ENCODE measurements at places on chromosomes 5 and 9. TPM values are rescaled to one million over a fixed set of nuclear protein-coding genes. Genes with fewer than 3 reads are reported as not detected.

DNA sequence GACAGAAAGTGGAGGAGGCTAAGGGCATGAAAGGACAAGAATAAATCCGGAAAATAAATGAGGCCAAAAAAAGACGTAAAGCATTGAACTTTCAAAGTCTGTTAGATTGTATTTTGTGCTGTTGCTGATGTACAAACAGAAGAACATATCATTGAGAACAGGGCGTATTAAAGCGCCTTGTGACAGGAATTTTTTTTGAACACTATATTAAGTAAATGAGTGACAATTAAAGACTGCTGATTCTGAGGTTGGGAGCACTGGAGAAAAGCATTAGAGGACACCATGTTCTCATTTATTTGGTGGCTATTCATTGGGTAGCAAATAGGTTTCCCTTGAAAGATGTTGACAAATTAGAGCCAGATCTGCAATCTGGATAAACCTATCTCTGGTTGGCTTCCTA, 137.3 kb upstream of the SGCD start:
- DNase-seq = no peak

- DNase-seq = no peak
Observed at GRCh38 chr5:178246624-178247279, 14.2 kb upstream of the PHYKPL start.

DNA sequence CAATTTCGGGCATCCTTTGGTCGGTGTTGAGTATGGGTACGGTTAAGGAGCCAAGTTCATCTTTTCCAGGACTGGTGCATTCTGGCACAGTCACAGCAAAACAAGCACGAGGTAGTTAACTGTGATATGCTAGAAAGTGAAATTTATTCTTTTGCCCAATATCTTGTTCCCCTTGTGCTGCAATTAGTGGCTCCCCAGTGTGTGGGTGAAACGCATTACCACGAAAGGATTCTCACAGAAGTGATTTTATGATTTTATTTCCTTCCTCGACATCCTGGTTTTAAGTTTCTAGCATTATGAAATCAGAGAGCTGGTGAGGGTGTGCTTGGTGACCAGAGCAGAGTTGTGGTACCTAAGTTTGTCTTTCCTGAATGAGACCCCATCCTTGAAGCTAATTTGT, 1.5 kb downstream of the FRMPD1 start:
- no peak for DNase-seq

GRCh38 chr9:126703866-126704156, 90.1 kb downstream of the LMX1B start:
- DNase-seq = no peak

DNA sequence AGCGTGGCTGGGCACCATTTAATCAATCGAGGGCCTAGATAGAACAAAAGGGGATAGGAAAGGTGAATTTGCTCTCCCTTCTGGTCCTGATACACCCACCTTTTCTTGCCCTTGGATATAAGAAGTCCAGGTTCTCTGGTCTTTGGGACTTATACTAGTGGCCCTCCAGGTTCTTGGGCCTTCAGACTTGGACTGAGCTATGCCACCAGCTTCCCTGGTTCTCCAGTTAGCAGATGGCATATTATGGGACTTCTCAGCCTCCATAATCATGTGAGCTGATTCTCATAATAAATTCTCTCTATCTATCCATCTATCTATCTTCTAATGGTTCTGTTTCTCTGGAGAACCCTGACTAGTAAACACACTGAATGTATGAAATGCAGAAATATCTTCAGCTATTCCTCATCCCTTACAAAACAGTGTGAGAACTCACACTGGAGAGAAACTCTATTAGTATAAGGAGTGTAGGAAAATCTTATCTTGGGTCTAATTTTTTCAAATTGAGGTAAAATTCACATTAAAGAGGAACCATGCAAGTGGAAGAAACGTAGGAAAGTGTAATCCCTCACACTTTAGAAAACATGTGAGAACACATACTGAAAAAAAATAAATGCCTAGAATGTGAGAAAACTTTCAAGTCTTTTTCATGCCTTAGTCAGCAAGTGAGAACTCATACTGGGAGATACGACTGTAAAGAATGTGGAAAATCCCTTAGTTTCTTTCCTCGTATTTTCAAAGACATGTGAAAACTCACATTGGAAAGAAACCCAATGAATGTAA, 15.5 kb downstream of the PCDHB15 start:
- no peak for DNase-seq

DNA sequence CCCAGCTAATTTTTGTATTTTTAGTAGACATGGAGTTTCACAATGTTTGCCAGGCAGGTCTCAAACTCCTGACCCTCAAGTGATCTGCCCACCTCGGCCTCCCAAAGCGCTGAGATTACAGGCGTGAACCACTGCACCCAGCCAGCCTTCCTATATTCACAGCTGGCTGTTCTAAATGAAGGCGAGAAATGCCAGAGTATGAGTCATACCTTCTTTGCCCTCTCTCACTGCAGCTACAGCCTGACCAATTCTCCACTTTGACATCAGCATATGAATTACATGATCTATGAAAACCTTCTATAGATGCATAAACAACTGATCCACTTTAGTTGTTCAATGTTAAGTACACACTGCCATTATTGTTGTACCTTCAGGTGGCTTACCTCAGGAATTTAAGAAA, 14.5 kb downstream of the APTX start:
- no peak for DNase-seq

DNA sequence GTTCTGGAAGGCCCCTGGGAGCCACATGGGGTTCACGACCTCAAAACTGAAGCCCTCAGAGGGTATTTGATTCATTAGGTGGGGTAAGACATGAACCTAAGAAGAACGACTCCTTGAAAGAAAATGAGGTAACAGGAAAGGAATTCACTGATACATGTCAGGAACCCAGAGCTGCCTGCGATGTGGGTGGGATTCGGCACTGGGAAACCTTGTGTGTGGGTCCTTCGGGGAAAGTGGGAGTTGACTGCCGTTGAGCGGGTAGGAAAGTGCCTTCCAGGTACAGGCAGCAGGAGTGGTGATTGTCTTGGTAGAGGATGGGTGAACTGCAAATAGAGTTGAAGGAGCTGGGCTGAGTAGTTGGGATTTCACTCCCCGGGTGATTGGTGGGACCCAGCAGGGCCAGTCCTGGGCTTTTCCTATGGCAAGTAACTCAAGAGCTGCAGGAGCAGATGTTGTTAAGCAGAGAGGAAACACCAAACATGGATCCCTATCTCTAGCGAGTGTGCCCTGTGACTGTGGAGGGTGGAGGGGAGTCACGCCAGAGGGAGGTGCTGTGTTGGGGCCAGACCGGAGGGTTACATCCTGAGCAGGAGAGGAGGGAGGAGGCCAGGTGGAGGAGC, 30.8 kb downstream of the ANKRD33B start:
- no peak for DNase-seq

DNA sequence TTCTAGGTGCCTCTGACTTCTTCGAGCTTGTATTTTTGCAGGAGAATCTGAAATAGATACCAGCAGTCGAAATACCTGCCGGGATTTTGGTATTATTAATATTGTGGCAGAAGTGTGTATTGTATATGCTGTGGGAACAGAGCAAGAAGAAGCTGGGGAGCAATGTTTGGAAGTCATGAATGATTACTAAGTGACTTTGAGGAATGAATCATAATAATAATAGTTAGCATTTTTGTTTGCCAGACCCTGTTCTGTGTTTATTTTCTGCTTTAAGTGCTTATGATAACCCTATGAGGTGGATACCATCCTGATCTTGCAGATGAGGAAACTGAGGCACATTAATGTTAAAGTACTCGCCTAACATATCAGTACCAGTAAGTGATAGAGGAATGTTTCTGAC, 32.4 kb downstream of the RAB24 start:
- DNase-seq = no peak

- DNase-seq = no peak
Observed at GRCh38 chr5:149162401-149163084, 21.2 kb downstream of the ABLIM3 start.

- peak; percentile 64 for DNase-seq
Observed at GRCh38 chr5:116365006-116365496, 209.6 kb downstream of the SEMA6A start.

DNA sequence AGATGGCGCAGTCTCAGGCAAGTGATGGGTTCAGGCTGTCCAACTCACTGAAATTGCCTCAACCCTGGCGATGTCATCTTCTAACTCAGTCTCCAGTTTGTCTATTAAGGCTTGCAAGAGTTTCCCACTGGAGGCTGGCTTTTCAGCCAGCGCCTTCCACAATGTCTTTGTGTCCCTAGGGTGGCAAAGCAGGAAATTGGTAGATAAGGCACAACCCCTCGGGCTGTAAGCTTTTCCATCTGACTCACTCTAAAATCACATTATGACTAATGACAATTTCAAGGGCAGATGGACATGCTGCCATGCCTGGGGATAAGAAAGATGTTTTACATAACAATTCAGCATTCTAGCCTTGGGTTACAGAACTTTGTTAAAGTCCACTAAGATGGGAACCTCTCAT, 61.9 kb downstream of the MROH2B start:
- DNase-seq = no peak

- DNase-seq = no peak
Observed at GRCh38 chr5:142521706-142522105, 164.2 kb downstream of the FGF1 start.

DNA sequence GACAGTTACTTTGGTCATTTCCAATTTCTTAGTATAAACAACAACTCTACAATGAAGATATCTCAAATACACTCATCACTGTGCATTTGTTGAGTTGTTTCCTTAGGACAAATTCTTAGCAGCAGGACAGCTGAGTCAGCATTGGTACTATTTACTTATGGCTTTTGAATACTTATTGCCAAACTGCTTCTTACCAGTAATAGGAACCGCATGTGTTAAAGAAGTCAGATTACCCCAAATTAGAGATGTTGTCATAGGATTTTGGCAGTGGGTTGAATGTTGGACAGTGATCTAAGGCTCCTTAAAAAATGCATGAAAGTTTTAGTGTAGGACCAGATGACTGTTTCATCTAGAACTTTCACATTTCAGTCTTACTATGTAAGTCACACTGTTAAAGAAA, 280.1 kb upstream of the DMRT1 start:
- no peak for DNase-seq

DNA sequence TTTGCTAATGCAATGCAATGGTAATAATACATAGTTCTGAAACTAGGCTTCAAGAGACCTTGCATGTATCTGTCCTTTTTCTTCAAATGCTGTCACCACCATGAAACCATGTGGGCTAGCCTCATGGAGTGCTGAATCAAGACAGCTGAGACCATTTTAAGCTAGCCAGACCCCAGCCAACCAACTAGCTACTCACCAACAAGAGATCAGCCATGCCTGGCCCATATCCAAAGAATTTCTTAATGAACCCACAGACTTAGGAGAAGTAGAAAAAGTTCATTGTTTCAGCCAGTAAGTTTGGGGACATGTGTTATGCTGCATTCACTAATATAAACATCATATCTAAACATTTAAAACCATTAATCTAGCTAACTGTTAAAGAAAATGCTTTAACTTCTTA, 139.8 kb upstream of the EDIL3 start:
- no peak for DNase-seq

The PLPP7 gene
- total RNA-seq = 2.3 TPM

The SPINK4 gene
- not detected for total RNA-seq

The PCDHB12 gene
- 0.26 TPM for total RNA-seq

The FSD1L gene
- 1.7 TPM for total RNA-seq

The TAF11L10 gene
- not detected for total RNA-seq

The OLFML2A gene
- total RNA-seq = 2.3 TPM

The GRXCR2 gene
- not detected for total RNA-seq
